CD4-positive, alpha-beta T cell treated with Interleukin-17A for 1 hour (primary cell): ENCODE measurements at places on chromosomes 11 and 22.

GRCh38 chr11:11743216-11743615 lies 98.6 kb upstream of the USP47 start:
- no peak for DNase-seq

DNA sequence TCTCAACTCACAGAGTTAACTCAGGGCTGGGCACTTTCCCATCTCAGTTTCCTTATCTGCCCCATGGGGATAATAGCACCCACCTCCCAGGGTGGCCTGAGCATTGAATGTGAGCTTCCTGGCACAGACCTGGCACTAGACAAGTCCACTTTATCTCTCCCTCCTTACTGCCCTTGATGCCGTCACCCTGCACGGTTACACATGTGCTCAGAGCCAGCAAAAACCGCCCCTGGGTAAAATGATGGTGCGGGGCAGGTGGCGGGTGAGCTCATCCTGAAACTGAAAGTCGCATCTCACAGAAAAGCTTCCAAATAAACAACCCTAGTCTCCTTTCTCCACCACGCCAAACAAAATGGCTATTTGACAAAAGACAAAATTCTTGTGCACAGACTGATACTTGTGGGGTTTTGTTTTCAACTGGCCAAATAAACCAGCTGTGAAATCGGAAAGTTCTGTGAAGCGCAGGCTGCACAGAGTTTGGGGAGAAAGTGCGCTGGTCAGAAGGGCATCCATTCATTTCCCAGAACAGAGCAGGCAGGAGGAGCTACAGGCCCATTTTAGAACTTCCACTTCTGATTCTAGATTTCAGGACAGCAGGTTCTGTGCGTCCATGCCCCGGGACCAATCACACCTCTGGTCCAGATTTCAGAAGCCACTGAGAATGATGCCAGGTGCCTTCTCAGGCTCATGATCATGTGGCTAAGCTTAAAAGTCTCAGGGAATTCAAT lies 138.1 kb downstream of the SHANK2 start:
- no peak for DNase-seq

GRCh38 chr11:63929616-63930015 lies 9.2 kb upstream of the NAA40 start:
- no peak for DNase-seq

DNA sequence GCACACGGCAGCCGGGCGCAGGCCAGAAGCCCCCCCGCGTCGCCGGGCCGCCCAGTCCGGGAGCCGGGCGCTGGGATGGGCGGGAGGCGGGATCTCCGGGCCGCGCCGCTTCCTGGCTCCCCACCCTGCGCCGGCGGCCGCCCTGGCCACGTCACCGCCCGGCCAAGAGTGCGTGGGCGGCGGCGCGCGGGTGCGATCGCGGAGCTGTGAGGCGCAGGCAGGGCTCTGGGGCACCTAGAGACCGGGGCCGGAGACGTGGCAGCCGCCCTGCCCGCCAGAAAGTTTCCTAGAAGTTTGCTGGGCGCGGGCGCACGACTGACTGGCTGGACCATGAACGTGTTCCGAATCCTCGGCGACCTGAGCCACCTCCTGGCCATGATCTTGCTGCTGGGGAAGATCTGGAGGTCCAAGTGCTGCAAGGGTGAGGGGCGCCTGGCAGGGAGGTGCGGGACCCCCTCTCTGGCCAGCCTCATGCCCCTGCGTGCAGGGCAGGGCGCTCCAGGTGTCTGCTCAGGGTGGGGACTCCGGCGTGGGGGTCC lies at the start of gene KDELR3:
KDELR3 (plus strand) TSS at position 193 of the 539 bp plus-strand sequence; CDS start at position 331, 138 bp downstream.
- DNase-seq = no peak

GRCh38 chr11:725624-726202 lies 19.7 kb downstream of the EPS8L2 start:
- DNase-seq = no peak

GRCh38 chr11:92775003-92775676 lies 194.3 kb upstream of the MTNR1B start:
- DNase-seq = no peak
